Right ventricle myocardium superior (tissue), 1 donor: ENCODE measurements at places on chromosomes 1 and 21. TPM values are rescaled to one million over a fixed set of nuclear protein-coding genes. Genes with fewer than 3 reads are reported as not detected.

Gene DAB1
- total RNA-seq: 3.8 TPM

Gene RSPO1
- total RNA-seq: not detected

Gene CFHR4
- total RNA-seq: not detected

Gene SMAP2
- total RNA-seq: 13.4 TPM

- DNase-seq: peak; percentile 87
Observed at GRCh38 chr21:32021319-32021994, 148.6 kb downstream of the HUNK start.
